ENCODE measurements at places on chromosomes 5 and 9. TPM values are rescaled to one million over a fixed set of nuclear protein-coding genes. Genes with fewer than 3 reads are reported as not detected.

Gene ABCA2
- 46.0 TPM for total RNA-seq

Gene CDC25C
- 0.30 TPM for total RNA-seq

Gene CHMP5
- total RNA-seq: 149 TPM

Gene ANXA1
- 678 TPM for total RNA-seq

Gene SPINK4
- total RNA-seq: not detected

Gene LRRC70
- total RNA-seq: 1.2 TPM

Gene MZB1
- total RNA-seq: not detected

Gene RABEPK
- 33.4 TPM for total RNA-seq

Gene IL5
- total RNA-seq: not detected

Gene GPR151
- total RNA-seq: not detected

Measured in smooth muscle cell of the umbilical artery (primary cell).